Mesenteric fat pad (tissue), 1 donor: ENCODE measurements at places on chromosomes 7 and 10. TPM values are rescaled to one million over a fixed set of nuclear protein-coding genes. Genes with fewer than 3 reads are reported as not detected.

DNA sequence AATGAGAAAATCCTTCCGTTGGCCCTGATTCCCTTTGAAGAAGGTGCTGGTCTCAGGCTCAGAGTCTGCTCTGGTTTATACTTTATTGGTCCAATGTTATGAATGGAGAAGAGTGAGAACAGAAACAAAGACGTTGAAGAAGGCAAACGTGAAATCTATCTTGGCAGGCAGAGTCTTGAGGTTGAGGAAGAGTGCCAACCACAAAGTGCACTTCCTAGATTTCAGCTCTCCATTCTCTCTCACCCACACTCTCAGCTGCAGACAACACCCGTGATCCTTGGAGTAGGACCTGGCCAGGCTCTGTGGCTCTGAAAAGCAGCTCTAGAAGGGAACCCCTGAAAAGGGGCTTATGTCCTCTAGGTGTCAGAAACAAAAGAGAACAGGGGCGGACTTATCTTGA lies 128.9 kb upstream of the PLXNA4 start:
- DNase-seq: no peak

- DNase-seq: no peak
These were observed 15.3 kb upstream of the PWWP2B start for GRCh38 chr10:132381741-132382140.

GRCh38 chr10:75297021-75297599 lies 61.4 kb upstream of the COMTD1 start:
- no peak for DNase-seq

DNA sequence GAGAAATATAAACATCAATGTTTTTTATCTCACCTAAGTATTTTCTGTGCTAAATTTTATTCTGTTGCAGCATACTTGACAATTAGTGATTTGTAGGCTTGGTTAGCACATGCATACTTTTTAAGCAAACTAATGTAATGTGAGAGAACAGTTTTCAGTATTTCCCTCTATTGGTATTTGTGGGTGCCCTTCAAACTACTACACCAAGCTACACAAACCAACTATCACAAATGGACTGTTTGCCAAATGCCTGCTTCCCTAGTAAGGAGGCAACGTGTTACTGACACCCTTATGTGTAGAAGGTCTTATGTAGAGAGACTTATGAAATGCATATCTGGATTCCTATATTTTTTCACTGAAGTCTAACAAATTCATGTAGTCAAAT lies 98.4 kb upstream of the FZD1 start:
- DNase-seq: no peak

GRCh38 chr7:85564861-85565260 lies 378.0 kb upstream of the SEMA3D start:
- DNase-seq: no peak

DNA sequence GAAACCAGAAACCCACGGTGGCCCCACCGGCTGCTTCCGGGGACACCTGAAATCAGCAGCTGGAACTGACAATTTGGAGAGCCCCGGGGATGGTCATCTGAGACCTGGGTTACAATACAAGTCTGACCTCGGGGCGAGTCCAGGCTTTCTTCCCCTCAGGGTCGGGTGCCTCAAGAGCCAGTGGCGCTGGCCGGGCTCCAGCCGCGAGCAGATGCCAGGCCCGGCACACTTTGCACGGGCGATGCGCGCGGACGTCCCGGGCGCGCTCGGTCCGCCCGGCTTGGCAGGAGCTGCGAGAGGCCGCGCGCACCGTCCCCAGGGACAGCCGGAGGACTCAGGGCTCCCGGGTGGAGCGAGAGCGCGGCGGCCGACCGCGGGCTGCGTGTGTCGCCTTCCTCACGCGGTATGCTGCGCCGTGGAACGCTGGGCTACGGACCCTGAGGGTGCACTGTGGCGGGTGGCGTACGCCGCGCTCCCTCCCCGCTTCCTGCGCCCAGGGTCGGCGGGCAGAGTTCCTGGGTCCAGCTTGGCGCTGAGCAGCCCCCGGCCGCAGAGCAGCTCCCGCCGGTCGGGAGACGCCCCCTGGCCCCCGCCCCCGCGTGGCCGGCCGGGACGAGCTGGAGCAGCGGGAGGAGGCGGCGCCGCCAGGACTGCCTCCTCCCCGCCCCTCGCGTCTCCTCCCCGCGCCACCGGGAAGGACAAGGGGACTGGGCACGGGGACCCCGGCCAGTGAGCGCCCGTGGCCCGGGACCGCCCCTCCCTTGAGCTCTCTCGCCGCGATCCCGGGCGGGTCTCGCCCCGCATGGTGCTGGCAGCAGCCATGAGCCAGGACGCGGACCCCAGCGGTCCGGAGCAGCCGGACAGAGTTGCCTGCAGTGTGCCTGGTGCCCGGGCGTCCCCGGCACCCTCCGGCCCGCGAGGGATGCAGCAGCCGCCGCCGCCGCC lies at the start of gene RBM20:
Gene RBM20 (plus strand): TSS at position 684 of the 945 bp plus-strand sequence. CDS start 119 bp downstream, at position 803.
- DNase-seq: no peak

DNA sequence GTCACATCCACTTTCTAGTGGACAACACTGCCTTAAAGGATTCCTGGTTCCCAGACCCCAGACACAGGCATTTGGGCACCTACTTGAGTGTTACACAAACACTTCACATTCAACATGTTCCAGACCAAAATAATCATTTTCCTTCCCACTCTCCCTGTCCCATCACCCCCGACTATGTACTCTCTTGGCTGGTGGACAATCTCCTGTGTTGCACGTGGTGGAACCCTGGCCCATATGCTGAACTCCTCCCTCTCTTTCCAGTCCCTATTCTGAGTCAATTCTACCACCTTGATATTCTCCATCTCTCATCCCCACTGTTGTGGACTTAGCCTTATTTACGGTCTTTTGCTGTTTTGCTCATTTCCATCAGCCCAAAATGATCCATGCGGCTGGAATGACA lies 8.3 kb upstream of the SEPHS1 start:
- DNase-seq: no peak

GRCh38 chr10:9957351-9957750 lies 1060.3 kb upstream of the CELF2 start:
- no peak for DNase-seq

DNA sequence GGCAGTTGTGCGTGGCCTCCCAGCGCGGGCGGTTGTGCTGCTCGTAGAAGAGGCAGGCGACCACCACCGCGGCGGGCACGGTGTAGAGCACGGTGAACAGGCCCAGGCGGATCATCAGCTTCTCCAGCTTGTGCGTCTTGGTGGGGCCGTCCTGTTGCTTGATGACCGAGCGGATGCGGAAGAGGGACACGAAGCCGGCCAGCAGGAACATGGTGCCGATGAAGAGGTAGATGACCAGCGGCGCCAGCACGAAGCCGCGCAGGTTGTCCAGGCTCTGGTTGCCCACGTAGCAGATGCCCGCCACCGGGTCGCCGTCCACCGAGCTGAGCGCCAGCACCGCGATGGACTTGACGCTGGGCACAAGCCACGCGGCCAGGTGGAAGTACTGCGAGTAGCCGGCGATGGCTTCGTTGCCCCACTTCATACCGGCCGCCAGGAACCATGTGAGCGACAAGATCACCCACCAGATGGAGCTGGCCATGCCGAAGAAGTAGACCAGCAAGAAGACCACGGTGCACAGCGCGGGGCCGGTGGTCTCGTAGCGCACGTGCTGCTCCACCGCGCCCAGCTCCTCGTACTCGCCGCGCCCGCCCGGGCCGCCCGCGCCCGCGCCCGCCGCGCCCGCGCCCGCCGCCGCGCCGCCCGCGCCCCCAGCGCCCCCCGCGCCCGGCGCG lies 2.2 kb downstream of the FZD8 start:
- no peak for DNase-seq

GRCh38 chr10:5447611-5448071 lies 35.3 kb downstream of the NET1 start:
- DNase-seq: no peak

DNA sequence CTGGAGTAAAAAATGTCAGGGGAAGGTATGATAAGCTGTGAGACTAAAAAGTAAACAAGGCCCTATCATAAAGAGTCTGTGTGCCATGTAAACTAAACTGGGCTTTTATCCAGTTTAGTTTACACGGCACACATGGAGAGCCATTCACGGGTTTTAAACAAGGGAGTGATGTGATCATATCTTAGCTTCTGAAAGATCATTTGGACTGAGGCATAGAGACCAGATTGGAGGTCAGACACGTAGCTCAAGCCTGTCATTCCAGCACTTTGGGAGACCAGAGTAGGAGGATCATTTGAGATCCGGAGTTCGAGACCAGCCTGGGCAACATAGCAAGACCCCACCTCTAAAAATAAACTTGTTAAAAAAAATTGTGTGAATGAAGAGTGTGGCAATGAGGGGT lies 50.1 kb downstream of the SKIDA1 start:
- DNase-seq: peak; percentile 3

- no peak for DNase-seq
These were observed 381.4 kb downstream of the ADRA2A start for GRCh38 chr10:111458256-111458655.

DNA sequence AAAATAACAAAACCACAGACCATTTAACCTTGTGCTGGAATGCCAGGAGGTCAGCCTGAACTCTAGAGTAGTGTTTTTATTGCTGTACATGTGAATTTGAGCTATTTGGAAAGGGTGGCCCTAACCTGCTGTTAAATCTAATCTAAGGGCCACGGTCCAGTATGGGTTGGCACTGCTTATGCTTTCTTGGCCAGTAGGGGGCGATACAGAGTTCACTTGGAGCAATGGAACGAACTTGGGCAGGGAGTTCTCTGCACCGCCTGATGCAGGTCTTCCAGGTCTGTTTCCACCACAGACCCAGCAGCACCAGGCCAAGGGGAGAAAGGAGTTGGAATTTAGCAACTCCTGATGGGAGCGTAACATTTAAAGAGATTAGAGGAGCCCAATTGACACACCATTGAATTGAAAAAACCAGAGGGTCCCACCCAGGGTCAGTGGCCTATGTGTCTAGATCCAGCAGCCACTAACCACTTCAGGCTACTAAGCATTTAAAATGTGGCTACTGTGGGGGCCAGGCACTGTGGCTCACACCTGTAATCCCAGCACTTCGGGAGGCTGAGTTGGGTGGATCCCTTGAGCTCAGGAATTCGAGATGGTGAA lies 75.7 kb upstream of the EFCAB10 start:
- DNase-seq: no peak

- DNase-seq: no peak
These were observed 202.8 kb downstream of the BMPER start for GRCh38 chr7:34108165-34108564.

- no peak for DNase-seq
These were observed 205.6 kb downstream of the AUTS2 start for GRCh38 chr7:69803699-69804516.

DNA sequence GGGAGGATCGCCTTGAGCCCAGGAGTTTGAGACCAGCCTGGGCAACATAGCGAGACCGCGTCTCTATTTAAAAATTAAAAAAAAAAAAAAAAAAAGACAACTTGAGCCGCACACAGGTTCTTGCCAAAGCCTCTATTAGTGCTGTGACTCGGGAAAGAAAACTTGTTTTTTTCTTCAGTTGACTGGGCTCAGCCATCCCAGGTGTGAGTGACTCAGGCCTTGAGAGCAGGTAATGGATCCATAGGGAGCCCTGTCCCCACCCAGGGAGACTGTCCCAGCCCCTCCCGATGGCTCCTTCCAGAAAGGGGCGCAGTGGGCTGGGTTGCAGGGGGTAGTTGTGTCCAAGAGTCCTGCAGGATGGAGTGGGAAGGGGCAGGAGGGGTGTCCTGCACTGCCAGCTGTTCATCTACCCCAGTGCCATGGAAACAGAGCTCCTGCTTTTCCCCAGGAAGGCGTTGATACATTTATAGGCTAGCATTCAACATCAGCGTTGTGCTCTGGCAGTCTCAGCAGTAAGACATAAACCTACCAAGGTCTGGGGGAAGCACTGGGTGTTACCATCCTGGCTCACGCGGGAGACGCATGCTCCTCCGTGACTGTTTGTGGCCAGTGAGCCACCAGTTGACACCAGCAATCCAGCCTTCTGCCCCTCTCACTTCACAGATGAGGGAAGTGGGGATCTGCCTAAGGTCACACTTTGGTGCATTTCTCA lies 126.6 kb downstream of the CUX1 start:
- no peak for DNase-seq

ING3 gene
- total RNA-seq: 14.3 TPM
